Retina (tissue), 1 donor: ENCODE measurements at places on chromosomes 7 and 10.

DNA sequence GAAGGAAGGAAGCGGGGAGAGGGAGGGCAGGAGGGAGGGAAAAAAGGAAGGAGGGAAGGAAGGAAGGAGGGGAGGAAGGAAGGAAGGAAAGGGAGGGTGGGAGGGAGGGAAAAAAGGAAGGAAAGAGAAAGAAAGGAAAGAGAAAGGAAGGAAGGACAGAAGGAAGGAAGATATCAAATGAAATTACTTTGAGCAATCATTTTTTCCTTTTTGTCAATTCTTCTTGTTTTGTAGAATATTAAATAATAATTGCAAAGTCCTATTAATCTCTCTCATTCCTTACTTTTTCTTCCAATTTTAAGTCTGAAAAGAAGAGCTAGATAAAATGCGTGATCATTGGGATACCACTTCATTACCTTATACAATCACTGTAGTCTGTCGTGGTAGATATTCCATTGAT, 117.5 kb downstream of the PLXDC2 start:
- DNase-seq = no peak

- DNase-seq = no peak
These were observed 880 bp upstream of the MGAM2 start for GRCh38 chr7:142110638-142111037.

DNA sequence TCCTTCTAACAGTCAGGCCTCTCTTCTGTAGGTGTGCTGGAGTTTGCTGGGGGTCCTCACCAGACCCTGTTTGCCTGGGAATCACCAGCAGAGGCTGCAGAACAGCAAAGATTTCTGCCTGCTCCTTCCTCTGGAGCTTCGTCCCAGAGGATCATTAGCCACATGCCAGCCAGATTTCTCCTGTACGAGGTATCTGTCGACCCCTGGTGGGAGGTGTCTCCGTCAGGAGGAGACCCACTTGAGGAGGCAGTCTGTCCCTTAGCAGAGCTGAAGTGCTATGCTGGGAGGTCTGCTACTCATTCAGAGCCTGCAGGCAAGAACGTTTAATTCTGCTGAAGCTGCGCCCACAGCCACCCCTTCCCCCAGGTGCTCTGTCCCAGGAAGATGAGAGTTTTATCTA, 611.1 kb upstream of the COBL start:
- DNase-seq = no peak

- DNase-seq = no peak
These were observed 769.3 kb downstream of the SORCS1 start for GRCh38 chr10:106395041-106395749.

- no peak for DNase-seq
These were observed 90.9 kb upstream of the TCF7L2 start for GRCh38 chr10:112858986-112859651.

- no peak for DNase-seq
These were observed 19.8 kb upstream of the KDM7A start for GRCh38 chr7:140196361-140197217.

GRCh38 chr7:7857143-7857583, 111.4 kb upstream of the GLCCI1 start:
- no peak for DNase-seq

GRCh38 chr7:1667566-1668395, 2.3 kb upstream of the ELFN1 start:
- DNase-seq = peak; percentile 84

- no peak for DNase-seq
These were observed 63.8 kb upstream of the NPS start for GRCh38 chr10:127485153-127485857.

DNA sequence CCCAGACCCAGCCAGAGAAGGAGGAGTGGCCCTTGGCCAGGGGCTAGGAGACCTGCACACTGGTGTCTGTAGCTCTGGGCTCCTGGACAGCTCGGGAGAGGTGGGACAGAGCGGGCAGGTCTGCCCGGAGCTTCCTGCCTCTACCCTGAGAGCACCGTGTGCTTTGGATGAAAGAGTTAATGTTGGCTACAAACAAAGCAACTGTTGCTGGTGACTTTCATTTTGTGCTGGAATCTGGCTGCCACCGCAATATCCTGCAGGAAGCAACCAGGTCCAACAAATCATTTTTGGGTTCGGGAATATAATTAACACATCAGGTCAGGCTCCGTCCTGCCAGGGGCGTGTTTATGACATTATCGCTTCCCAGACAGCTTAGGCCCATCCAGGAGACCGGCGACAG, 441.8 kb upstream of the MKI67 start:
- DNase-seq = no peak

DNA sequence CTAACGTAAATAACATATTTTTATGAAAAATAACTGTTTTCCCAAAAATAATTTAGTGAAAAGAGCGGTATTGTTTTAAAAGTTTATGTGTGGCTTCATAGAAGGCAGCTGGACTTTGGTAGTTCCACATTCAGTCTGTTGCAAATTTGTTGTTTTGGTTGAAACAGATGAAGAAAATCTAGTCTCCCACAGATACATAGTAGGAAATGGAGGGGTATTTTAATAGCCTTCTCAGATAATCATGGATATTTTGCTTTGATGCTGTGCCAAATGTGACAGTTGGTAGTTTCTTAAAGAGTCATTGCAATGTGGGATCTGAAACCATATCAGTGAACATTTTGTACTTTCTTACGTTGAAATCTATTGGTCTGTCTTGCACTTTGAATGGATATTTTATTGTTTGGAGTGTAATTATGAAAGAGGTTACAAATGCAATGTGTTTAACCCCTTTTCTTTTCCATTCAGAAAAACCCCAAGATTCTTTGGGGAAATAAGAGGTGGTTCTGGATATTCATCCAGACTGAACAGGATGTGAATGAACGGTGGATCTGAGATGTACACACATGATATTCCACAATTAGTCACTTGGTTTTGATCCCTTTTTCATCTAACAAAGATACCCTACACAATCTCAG, 10.4 kb downstream of the ZNF365 start:
- no peak for DNase-seq

DNA sequence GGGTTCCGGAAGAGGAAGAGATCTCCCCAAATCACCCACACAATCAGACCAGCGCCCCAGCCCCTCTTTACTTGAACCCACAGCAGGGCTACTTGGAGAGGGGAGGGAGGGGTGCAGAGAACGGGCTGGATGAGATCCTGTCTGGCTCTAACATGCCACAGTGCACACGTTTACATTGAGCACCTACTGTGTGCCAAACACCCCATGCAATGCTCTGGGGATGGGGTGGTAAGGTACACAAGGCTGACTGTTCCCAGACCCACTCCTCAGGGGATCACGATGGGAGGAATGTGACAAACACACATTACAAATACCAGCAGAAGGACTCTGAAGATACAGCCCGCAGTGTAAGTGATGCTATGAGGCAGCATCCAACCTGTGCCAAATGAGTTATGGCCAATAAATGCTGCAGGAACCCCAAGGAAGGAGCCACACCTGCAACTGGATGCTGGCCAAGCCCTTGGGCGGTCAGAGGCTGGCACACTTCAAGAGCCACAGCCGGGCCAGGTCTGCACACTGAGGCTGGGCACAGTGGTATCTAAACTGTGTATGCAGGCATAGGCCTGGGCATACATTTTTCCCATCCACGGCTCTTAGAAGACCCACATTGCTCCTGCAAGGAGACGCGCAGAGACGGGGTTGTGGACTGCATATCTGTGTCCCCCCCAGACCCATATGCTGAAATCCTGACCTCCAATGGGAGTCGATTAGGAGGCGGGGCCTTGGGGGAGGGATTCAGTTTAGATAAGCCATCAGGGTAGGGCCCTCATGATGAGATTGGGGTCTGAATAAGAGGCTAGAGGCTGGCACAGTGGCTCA, 6.4 kb downstream of the SPOCK2 start:
- no peak for DNase-seq

DNA sequence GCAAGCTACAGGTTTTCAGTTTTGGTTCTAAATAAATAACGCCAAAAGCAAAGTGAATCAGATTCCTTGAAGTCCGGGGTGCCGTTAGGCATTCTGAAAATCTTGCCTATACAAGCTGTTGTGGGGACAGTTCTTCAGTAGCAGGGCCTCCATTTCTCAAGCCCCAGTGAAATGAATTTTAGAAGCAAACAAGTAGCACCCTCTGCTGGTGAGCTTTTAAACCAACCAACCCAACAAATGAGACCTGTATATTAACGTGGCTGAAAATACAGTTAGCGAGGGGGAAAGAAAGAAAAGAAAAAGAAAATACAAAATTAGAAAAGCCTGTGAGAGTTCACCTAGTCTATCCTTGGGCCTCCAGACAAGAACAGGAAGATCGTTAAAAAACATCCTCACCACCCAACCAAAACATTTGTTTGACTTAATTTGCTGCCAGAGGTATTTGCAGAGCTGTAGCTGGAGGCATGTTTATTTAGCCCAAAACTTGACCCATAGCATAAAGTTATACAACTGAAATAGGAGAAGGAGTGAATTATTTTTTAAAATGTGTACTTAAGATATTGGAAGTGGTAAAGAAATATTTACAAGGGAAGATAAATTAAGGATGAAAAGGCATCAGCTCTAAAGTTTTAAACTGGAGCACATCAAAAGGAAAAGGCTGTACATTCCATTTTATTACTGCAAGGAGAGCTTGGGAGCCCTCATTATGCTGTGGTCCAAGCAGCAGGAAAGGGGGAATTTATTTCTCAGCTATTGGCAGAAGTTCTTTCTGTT, 98.9 kb downstream of the DYNC1I1 start:
- peak; percentile 57 for DNase-seq

DNA sequence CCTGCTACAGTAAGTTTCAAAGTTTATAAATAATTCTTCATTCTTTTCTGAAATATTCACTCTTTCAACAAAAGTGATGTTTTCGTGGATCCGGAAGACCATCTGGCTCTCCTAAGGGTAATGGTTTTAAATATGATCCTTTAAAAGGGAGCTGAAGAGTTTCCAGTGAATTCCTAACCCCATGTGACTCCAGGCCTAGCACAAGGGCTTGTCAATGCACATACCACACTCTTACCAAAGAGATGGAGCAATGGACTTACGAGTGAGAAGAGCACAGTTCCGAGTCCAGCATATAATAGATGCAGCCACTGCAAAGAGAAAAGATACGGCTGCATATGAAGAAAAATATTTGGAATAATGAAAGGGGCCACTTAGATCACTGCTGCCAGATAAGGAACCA, 32.1 kb upstream of the GATAD1 start:
- DNase-seq = no peak

- peak; percentile 87 for DNase-seq
These were observed at the start of gene HECW1 for GRCh38 chr7:43112459-43112940. Gene HECW1 (plus strand): TSS chr7:43112647. CDS start chr7:43243906, 131,259 bp downstream.

DNA sequence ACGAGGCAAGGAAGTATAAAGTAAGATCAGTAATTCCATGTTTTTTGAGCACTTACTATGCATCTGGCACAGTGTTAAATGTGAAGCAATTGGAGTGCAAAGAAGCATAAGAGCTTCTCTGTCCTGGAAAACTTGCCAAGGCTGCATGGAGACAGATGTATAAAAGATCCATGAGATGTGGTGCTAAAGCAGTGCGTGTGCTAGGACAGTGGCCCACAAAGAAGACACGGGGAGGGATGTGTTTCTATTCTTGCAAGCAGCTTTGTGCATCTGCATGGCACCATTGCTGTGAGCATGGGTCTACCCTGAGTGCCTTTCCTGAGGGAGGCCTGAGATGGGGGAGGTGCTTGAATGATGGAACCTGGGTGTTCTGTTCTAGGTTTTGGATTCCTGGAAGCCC, 5.1 kb upstream of the CDHR3 start:
- DNase-seq = no peak

DNA sequence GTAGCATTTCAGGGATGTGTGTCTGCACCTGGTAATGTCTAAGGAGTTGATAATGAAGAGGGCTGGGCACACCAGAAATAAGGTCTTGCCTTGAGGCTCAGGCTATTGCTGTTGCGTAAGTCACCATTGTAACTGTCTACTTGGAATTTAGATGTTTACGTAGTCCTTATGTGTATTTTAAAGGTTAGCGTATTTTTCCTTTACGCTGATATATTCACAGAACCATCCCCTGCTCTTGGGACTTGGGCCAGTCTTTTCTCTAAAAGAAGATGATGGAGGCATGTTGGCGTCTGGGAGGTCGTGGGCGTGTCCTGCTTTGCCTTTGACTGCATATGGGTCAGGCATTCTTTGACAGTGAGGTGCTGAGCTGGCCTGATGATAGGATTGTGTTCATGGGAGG, 14.7 kb downstream of the WDR37 start:
- no peak for DNase-seq

- DNase-seq = no peak
These were observed 3.3 kb downstream of the IMMP2L start for GRCh38 chr7:111558991-111559390.

DNA sequence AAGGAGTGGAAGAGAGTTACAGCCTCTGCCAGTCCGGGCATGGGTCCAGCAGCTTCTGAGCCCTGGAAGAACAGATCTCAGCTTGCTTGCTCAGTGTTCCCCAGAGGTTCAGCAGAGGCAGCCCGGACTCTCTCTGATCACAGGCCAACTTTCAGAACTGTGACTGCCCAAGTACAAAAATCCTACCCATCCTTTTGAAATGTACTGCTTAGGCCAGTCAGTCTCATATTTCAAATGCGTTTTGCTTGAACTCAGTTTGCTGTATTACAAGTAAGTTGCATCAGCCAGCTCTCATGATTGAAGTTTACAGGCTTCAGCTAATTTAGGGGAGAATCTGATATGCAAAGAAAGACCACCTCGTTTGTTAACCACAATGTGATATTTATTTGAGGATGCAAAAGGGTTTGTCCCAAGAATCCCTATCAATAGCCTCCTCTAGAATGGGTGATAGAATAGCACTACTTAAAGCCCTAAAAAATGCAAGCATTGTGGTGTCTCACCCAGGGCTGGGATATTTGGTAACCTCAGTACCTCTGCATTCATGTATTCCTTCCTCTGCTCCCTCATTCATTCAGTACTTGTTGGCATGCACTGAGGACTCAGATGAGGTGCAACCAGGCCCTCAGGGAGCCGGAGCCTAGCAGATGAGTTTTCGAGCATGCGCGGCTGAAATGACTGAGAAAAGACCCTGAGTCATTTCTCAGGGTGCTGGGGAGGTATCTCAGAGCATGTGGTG, 7.0 kb downstream of the AIMP2 start:
- no peak for DNase-seq

DNA sequence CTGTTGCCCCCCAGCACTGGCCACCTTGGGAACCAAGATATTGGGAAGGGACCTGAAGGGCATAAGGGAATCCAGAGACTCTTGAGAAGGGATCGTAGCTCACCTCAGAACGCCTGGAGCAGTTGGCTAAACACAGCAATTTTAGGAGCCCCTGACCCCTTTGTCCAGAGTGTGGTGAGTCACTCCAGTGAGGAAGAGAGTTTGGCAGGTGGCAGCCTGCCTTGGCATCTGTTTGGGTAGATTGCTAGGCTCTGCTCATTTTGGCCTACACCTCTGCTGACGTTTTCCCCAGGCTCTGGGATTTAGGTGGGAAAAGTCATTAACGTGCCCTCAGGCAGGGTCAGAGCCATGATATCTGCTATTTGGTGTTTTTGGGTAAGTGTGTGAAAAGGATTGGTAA, 100.6 kb downstream of the GRB10 start:
- no peak for DNase-seq
